ENCODE measurements at places on chromosomes 7 and 10.

- DNase-seq: no peak
These were observed 4.1 kb downstream of the KLF6 start for GRCh38 chr10:3780771-3781467.

GRCh38 chr7:151789380-151789947, 87.5 kb downstream of the PRKAG2 start:
- no peak for DNase-seq

GRCh38 chr7:105238198-105238765, 150.4 kb downstream of the SRPK2 start:
- DNase-seq: no peak

- no peak for DNase-seq
These were observed 103.1 kb downstream of the ZNF467 start for GRCh38 chr7:149670288-149670687.

GRCh38 chr7:51031791-51032515, 249.3 kb upstream of the GRB10 start:
- no peak for DNase-seq

- DNase-seq: no peak
These were observed 15.8 kb downstream of the FZD9 start for GRCh38 chr7:73449422-73449821.

- no peak for DNase-seq
These were observed 72.3 kb upstream of the STEAP1B start for GRCh38 chr7:22572292-22572691.

- no peak for DNase-seq
These were observed 80.8 kb downstream of the ARHGAP22 start for GRCh38 chr10:48523820-48524758.

- DNase-seq: no peak
These were observed 12.6 kb downstream of the CPA4 start for GRCh38 chr7:130305433-130306042.

- no peak for DNase-seq
These were observed 79.8 kb upstream of the IFRD1 start for GRCh38 chr7:112370436-112370835.

DNA sequence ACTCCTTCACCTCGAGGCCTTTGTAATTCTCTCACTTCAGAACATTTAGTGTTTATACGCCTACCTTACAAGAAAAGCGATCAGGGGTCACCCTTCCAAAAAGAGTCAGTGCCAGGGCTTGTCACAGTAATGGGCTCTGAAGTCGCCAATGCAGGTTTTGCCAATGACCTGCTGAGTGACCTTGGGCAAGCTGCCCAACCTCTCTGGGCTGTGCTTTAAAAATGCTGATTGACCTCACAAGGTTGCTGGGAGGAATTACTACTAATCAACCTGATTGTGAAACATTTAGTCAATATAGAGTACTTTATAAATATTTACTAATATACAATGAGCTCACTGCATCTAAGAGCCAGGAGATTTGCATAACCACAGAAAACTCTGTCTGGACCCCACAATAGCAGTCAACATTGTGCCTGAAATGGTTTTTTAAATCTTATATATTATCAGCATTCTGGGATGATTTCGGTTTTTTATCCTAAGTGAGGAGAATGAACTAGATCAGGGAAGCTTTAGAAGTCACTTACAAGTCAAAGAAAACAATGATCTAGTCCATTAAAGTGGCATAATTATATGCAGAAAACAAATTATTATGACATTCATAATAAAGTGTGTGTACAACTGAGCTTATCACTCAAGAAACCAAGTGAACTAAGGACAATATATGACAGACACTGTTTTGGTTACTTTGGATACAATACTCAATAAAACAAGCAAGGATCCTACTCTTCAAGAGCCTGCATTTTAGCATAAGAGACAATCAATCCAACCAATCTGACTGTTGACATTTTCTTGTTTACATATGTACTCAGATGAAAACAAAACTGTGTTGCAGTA, 290.5 kb downstream of the SORCS1 start:
- no peak for DNase-seq

DNA sequence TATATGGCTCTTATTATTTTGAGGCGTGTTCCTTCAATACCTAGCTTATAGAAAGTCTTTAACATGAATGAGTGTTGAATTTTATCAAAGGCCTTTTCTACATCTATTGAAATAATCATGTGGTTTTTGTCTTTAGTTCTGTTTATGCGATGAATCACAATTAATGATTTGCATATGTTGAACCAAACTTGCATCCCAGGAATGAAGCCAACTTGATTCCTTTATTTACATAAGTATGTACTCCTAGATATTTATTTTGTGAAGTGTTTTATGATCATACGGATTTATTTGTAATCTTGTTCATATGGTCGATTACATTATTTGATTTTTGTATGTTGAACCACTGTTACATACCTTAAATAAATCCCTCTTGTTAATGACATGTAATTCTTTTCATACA, 244.3 kb upstream of the KCND2 start:
- no peak for DNase-seq

- DNase-seq: no peak
These were observed 97.4 kb upstream of the JAZF1 start for GRCh38 chr7:28277958-28278357.

- no peak for DNase-seq
These were observed 604.3 kb upstream of the GALNT17 start for GRCh38 chr7:70527520-70528115.

DNA sequence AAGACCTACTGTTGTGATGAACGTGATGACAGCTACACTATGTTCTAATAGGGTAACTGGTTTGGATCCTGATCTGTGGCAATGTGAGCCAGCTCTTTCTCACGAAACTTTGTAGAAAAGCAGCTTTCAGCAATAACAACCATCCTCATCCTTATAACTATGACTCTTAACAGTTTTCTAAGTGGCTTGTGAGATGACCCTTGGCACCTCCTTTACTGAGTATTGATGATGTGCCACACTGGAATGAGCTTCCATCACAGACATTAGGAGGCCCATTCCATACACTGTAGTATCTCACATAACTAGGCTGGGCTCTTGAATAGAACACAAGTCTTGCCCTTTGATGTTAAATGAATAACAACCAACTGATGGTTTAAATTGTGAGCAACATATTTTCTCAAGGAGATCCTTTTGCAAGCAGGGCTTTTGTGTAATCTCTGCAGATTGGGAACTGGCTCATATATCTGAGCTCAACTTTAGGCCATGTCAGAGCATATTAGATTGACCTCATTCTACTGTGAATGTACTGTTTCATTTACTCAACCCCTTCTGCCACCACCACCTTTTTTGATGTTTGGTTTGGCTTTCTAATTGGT, 46.4 kb downstream of the MYPN start:
- DNase-seq: no peak

DNA sequence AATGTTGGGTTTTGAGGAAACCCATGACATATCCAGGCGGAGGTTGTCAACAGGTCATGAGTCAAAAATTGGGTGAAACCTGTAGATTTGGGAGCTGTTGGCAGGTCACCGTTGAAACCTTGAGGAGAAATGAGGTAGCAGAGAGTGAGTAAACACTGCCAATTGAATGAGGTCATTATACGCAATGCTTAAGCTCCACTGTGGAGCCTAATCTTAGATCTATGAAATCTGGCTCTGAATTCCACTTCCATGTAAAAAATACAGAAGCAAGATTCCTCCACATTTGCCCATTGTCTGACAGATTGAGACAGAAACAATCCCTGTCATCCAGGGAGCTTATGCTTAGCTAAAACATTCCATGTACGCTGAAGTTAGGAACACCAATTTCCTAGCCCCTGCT, 76.0 kb upstream of the IL6 start:
- DNase-seq: no peak

- no peak for DNase-seq
These were observed at the start of gene VSTM2A for GRCh38 chr7:54541669-54542625. TSS of gene VSTM2A (plus strand) at chr7:54542375. CDS start at chr7:54542731, 356 bp downstream.

GRCh38 chr10:113520261-113520660, 32.6 kb upstream of the HABP2 start:
- DNase-seq: no peak

GRCh38 chr7:76356823-76357222, 2.0 kb downstream of the YWHAG start:
- DNase-seq: no peak

- DNase-seq: no peak
These were observed 542 bp upstream of the SAMD9L start for GRCh38 chr7:93148727-93149126.

DNA sequence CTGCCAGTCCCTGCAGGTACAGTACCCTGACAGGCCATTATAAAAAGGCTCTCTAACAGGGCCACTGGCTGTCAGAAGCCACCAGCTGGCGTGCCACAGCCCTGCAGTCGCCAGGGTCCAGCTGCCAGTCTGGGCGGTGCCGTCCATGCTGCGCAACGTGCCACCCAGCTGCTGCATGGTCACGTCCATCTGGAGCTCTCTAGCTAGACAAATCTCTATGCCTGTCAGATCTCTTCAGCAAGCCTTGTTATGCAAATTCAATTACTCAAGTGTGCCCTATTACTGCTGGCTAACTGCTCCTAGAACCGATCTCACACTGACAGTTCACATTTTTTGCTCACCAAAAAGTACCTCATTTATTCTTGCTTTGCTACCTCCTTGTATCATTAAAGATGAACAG, 75.9 kb downstream of the HIBADH start:
- no peak for DNase-seq

DNA sequence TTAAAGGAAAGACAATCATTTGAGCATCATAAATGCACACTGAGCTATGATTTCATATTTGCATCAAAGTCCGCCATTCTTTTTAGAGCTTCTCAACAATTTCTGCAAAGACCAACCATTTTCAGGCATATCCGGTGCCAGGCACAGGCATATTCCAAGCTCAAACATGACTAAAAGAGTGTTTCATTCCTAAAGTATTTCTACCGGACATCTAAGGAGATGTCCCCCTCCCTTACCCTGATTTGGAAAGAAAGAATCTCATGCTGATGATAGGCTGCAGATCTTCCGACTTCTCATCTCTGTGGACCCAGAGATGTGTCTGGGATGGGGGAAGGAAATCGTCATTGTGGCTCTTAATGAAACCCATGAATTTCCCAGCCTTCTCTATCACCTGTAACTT, 600.5 kb upstream of the MGMT start:
- DNase-seq: no peak

DNA sequence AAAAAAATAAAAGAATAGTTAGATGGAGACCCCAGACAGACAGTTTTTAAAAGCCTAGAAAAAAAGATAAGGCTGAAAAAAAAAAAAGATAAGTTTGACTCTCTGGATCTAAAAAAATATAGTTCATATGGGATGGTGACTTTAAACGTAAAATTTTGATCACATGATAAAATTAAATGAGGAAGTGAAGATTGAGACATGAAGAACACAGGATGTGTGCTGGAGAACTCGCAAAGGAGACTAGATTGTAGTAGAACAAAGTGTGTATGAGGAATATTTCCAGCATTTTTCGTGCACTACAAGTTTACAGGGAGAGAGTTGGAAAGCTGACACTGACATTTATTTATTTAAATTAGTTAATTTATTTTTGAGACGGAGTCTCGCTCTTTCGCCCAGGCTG, 286.4 kb downstream of the PRPF18 start:
- DNase-seq: no peak

DNA sequence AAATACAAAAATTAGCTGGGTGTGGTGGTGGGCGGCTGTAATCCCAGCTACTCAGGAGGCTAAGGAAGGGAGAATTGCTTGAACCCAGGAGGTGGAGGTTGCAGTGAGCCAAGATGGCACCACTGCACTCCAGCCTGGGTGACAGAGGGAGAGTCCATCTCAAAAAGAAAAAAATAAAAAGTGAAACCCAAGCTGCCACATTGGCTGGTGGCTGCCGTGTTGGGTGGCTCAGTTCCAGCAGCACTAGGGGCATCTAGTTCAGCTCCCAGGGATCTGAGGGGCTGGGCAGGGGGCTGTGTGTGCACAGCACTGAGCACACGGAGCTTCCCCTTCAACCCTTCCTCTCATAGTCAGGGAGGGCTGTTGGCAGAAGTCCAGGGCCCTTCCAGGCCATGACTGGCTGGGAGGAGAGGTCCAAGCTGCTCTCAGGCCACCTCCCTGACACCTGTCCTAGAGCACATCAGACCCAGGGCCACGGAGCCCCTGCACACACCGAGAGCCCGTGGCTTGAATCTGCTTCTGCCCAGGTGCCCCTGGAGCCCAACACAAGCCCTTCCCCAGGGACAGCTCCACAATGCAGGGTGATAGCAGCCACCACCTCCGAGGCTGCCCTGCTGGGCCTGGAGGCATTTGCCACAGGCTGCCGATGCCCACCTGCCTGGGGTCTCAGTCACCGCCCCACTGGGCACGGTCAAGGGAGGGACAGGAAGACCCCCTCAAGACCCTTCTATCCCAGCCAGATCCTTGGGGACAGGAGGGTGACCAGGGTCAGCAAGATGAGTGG, 47.3 kb downstream of the YKT6 start:
- DNase-seq: no peak

Measured in activated T-helper 1 cell treated with anti-CD3 and anti-CD28 coated beads, Interleukin-2, amount 50 U/mL, for 16 hours (primary cell).